ENCODE measurements at places on chromosomes 1 and 21.

GRCh38 chr1:166391279-166392066 lies 224.7 kb upstream of the FAM78B start:
- no peak for DNase-seq

- DNase-seq: no peak
Observed at GRCh38 chr1:184254849-184255248, 132.0 kb upstream of the C1orf21 start.

- no peak for DNase-seq
Observed at GRCh38 chr1:22641247-22641646, 2.2 kb upstream of the C1QC start.

DNA sequence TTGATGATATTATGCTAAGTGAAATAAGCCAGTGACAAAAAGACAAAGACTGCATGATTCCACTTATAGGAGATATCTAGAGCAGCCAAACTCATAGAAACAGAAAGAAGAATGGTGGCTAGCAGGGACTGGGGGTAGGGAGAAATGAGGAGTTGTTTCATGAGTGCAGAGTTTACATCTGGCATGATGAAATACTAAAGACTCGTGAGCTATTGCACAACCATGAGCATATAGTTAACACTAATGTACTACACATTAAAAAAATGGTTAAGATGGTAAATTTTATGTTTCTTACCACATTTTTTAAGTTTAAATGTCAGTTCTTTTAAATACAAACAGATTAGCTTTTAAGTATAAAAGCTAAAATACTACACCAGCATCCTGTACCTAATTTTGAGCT lies 57.8 kb downstream of the ESRRG start:
- DNase-seq: no peak

GRCh38 chr21:41767606-41768436 lies 969 bp upstream of the RIPK4 start:
- no peak for DNase-seq

DNA sequence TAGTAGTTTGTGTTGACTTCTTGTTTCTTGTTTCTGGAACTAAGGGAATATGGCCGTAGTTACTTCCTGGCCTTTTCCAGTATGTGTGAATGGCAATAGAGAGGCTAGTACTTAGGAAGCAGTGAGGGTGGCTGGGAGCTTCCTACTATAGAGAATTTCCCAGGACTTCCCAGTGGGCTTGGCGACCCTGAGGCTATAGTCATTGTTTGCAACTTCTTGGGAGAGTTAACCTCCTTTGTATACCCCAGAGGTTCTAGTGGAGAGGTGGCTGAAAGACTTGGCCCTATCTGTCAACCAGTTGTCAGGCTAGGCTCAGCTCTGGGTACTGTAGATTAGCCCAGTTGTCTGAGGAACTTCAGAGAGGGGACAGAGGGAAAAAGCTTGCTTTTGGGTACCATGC lies 15.6 kb downstream of the RAD54L start:
- no peak for DNase-seq

DNA sequence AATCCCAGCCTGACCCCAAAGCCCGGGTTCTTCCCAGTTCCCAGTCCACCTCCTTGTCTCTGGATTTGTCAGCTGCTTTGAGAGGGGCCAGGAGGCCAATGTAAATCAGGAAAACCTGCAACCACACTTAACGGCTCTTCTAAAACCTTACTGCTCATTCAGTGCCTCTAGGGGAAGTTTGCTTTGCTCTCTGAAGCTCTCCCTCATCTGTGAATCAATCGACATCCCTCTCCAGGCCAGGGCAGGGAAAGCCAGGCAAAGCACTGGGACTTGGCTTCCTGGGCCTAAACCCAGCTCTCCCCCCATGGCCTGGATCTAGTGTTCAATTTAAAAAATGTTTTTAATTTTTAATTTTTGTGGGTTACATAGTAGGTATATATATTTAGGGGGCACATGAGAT lies 9.3 kb downstream of the NKAIN1 start:
- no peak for DNase-seq

DNA sequence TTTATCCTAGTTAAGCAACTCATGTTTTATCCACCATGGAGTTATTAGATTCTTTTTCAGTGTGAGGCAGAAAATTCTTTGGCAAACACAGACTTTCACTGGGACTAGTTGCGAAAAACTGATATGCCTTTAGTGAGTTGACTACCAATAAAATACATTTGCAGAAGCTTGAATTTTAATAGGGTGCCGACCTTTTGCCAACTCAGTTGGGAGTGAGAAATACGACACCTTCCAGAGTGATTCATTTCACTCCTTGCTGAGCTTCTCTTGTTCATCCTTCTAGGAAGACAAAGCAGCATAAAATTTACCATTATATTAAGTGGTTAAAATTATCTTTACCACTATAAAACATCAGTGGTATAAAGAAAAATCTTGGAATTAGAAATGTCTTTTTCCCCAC lies 1.2 kb upstream of the KRTAP23-1 start:
- DNase-seq: no peak

DNA sequence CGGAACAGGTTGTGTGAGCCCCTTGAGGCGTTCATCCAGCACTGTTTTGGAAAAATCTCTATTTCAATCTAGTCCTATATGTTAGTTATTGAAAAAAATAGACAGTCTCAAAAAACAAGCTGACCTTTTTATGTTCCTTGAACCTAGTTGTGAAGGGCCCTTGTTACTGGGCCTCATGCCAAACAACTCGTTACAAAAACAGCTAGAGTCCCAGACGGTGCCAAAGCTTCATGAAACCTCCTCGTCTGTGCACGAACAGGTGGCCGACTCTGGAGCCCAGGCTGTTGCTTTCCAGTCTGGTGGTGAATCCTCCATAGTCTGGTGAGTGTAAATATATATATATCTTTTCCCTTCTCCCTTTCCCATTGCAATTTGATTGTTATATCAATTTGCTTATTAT lies at the start of gene CHIA:
CHIA (plus strand) TSS at position 222 of the 400 bp plus-strand sequence. CDS start 19,617 bp downstream, outside the sequence.
- no peak for DNase-seq

DNA sequence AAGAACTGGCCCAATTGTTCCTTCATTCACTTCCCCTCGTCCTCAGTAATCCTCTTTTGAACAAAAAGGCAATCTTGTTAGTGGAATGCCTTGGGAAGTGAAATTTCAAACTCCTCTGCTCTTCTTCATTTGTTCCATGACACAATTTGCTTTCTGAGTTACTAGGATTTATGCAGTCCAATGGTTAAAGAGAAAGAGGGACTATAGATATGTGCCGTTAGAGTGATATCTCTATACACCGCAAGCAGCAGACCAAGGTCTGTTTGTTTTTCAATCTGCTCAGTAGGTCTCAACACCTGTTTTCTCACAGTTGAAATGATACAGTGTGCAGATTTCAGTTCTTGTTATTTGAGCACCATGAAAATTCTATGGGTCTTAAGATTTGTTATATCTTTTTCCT lies 244.0 kb downstream of the DNM3 start:
- no peak for DNase-seq

DNA sequence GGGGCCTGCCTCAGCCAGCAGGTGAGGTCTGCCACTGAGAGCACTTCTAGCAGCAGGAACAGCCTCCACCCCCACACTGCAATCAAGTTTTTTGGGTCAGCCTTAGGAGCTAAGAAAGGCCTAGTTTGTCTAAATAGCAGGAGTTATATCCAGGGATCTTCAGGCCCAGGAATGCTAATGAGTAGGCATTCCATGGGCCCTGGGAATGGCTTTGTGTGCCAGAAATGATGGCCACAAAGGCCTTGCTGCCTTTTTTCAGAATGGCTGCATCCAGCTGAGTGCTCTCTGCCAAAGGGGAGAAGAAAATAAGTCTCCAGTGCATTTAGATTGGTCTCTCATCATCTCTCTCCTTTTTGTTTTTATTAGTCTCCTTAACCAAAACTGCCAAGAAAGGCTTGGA lies 2.8 kb downstream of the MRTO4 start:
- no peak for DNase-seq

- no peak for DNase-seq
Observed at GRCh38 chr1:248924696-248925532, 18.9 kb downstream of the PGBD2 start.

DNA sequence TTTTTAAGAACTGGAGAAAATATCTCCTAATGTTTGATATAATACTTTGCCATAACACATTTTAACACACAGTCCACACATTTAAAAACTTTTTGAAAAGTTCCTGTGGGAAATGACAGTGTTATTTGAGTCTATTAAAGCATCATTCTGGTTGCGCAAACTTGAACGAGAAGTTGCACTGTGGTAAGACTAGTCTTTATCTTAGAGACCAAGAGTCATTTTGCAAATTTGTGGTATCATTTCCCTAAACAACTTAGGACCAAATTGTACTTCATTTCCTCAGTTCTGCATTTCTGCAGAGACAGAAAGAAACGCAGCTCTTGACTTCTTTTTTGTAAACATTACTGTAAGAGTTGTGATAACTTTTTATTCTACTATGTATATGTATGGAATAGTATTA lies at the start of gene RGS18:
RGS18 (plus strand) TSS at position 282 of the 400 bp plus-strand sequence. CDS start 176 bp downstream, outside the sequence.
- DNase-seq: no peak

DNA sequence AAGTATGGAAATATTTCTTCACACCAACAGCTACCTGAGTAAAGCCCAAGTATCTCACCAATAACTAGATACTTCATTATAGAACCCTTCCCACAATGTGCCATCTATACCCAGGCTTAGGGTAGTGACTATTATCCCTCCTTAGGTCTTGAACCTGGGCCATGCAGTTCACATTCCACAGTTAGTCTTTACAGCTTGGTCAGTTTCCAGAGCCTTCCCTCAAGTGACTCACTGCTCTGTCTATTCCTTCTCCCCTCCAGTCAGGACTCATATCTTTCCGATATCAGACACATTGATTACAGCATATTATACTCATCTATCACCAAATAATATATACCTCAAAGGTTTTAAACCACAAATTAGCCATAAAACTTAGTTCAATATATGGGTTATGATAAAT lies 23.6 kb downstream of the VAMP4 start:
- DNase-seq: no peak

DNA sequence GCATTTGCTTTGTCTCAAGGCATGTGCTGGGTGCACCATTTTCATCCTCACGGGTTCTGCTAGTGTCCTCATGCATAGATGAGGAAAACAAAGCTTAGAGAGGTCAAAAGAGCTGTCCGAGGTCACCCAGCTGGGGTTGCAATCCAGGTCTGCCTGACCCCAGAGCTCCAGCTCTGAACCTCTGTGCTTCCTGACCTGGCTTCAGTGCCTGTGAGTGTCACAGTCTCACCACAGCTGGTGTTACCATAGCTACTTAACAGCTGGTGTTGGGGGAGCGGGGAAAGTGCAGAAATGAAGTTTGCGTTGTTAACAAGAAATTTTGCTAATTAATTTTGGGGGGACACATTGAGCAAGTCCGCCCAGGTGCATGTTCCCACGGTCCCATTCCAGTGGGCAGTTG lies 328.5 kb downstream of the KIF26B start:
- no peak for DNase-seq
